ENCODE measurements at places on chromosomes 4 and X.

GRCh38 chr4:103497692-103498091, 222.1 kb downstream of the TACR3 start:
- DNase-seq, result no peak

- no peak for DNase-seq
Observed at GRCh38 chrX:56800801-56801200, 71.8 kb downstream of the NBDY start.

DNA sequence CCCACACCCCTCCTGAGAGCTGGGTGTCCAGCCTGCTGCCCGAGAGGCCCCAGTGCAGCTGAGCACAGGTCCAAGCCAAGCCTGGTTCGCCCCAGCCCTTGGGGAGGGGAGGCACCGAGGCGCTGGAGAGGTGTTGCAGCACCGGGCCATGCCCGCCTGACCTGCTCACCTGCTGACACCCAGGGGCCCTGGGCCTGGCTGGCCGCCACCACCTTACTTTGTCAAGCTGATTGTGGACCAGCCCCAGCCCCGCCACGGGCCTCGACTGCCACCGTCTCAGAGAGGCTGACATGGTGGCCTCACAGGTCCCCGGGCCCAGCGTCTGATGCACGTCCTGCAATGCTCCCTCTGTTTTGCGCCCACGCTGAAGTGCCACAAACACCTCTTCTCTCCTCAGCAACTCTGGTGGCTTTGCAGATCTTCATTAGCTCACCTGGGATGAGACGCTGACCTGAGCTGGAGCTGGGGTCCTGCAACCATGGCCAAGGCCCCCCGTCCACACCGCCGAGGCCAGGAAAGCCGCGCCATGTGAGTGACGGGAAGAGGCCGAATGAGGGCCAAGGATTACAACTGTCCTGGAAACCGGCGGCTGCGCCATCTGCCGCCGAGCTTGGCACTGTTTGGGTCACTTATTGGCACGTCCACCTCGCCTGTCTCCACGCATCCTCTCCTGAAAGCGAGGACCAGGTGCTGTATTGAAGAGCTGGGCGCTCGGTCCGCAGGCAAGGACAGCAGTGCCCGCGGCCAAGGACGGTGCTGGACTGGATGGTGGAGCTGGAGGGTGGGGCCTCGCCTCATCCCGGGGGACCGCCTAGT, 7.6 kb downstream of the CPLX1 start:
- DNase-seq, result no peak

DNA sequence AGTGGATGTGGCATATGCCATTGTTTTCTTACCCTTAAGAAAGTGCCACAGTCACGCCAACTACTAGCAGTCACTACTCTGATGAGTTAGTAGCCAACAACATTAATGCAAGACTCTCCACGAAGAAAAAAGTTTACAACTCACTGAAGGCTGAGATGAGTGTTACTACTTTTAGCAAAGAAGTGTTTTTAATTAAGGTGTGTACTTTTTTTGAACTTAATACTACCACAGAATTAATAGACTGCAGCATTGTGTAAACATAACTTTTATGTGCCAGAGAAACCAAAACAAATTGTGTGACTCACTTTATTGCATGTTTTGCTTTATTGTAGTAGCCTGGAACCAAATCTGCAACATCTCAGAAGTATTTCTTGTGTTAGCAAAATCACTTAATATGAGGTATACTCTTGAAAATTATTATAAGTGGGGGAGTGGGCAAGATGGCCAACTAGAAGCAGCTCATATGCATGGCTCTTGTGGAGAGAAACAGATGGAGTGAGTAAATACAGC, 2.2 kb upstream of the UGT2B4 start:
- DNase-seq, result no peak

- no peak for DNase-seq
Observed at GRCh38 chrX:154352466-154352865, 22.0 kb downstream of the FLNA start.

DNA sequence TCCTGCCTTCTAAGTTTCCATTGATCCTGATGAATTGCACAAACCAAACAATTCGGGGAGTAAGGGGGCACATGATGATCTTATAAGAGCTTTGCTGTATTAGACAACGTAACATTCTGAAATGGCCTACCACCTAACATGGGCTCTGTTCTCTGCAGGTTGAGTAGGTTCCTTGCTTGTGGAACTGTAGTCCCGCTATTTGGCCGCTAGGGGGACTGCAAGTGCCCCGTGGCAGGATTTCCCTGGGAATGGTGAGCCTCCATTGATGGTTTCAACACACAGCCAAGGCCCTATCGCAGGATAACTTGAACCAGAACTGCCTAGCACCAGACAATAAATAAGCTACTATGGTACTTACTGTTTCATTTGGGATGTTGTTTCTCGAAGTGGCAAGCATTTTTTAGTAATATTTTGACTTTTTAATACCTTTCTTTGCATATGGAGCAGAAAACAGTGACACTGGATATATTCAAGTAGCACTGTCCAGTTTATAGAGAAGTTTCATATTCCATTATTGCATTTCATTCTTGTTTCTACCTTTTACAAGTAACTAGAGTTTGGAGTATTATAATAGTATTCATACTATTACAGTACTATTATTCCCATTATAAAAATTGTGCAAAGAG, 11.9 kb downstream of the AR start:
- no peak for DNase-seq

DNA sequence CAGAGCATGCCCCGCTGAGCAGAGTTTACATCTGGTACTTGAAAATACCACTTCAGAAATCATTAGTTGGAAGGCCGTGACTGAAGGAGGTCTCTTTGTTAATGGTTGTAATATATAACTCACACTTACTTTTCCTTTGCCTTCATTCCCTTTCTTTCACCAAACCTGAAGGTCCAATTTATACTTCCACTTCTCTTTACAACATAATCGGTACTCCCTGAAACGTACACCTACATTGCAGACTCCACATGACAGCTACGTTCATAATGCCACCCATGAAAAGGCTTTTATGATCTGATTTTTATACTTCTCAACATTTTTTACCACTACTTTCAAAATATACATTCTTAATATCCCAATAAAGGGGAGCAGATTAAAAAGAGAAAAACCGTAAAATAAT, 298.7 kb downstream of the C4orf33 start:
- no peak for DNase-seq

- DNase-seq, result no peak
Observed at GRCh38 chr4:146112389-146112788, 63.1 kb upstream of the LSM6 start.

DNA sequence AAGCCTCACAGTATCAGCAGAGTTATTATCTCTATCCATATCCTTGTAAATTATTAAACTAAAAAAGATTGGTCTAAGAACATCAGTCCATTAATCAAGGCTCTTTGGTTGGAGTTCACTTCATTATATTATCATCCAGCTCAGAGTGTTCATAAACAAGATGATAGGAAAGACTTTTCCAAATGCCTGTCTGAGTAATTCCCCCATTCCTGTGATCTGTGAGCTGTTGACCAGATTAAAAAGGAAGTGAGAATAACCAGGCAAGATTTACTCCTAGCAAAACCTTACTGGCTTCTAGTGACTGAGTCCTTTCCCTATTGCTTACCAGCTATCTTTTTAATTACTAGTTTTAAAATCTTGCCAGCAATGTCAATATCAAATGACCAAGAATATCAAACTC, 14.9 kb downstream of the PKD2 start:
- DNase-seq, result no peak

DNA sequence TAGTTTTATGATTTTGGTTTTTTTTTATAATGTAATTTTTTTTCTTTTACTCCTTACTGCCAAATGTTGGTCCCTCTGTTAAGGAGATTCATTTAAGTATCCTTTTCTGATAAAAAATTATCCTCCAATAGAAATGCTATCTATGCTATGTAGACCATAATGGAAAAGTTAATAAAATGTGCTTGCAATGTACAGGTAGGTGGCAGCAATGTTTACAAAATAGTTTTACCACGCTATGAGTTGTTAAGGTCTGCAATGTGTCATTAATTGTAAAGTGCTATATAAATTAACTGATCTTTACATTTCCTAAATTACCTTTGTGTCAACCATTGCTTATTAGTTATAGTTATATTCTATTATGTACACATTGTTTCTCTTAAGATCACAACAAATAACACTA, 3.8 kb upstream of the CENPC start:
- DNase-seq, result no peak

DNA sequence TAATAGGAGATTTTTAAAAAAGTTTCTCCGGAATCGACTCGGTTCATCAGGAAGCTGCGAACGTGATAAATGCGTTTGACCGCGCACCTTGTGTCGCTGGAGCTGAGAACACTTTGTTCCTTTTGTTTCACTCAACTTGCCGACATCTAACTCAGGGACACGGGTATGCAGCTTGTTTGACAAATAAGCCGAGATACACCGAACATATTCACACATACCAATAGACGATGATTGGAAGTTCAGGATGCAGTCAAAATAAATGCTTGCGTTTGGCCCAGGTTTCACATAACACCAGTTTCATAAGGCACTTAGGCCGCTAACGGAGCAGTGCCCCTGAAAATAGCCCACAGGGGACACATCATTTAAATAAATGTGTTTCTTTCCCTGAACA, 932 bp upstream of the SHISA3 start:
- no peak for DNase-seq

DNA sequence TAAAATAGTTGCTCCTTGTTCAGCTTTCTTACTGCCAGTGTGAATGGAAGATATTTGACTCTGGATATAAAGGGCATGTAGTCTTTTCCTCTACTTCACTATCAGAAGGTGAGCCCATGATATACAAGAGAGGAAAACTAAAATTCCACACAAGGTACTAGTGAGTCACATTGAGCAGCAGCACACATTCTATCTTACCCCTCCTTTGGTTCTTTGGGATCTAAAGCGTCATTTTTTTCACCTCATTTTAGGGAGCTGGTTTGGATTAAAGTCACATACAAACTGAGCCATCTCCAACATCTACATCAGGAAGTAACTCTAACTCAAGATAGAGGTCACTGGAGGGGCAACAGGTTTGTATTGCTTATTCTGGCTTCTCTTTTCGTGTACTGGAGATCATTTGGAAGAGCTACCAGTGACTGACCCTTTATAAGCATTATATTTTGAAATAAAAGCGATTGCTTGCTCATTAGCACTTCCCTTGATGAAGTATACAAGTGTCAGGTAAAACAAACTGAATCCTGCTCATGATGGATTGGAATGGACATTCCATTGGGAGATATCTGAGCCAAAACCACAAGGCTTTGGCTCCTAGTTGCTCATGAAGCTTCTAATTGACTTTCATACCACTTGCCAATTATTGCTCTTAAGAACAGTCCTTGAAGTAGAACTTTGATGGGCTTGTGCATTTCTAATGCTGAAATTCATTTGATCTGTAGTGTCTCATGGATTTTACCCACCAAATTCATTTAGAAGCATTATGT, 124.1 kb downstream of the SPCS3 start:
- no peak for DNase-seq

DNA sequence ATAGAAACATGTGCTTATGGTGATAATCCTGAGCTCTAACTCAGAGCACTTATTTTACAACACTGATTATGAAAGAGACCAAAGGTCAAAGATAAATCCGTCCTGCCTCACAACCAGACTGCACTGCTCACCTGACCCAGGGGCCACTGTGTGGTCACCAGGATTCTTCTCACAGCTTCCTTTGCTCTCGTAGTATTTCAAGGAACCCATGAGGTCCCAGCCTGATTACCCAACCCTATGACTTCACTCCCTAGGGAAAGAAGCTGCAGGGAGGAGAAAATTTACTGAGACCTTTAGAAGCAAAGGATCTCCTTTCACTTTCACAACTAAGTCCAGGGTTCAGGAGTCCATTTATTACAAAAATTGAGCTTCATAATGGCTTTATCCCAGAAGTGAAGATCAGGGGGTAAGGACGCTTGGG, 9.6 kb downstream of the SLC25A5 start:
- DNase-seq, result peak; percentile 24

GRCh38 chrX:115399306-115399705, 109.8 kb downstream of the LUZP4 start:
- no peak for DNase-seq

DNA sequence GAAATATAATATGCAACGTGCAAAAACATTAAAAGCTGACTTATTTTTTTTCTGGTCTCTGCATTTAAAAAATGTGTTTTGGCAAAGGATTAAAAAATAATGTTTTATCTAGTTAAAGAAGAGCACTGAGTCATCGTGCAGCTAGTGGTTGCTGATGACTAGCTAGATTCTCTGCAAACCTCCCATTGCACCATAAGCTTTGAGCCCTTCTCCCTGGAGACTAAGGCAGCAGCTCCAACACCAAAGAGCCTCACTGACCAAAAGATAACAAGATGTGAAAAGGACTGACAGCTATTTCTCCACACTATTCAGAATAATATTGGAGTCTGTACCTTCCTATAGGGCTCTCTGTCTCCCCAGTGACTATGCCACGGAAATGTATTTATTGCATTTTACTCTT, 424.3 kb downstream of the SLITRK2 start:
- no peak for DNase-seq

DNA sequence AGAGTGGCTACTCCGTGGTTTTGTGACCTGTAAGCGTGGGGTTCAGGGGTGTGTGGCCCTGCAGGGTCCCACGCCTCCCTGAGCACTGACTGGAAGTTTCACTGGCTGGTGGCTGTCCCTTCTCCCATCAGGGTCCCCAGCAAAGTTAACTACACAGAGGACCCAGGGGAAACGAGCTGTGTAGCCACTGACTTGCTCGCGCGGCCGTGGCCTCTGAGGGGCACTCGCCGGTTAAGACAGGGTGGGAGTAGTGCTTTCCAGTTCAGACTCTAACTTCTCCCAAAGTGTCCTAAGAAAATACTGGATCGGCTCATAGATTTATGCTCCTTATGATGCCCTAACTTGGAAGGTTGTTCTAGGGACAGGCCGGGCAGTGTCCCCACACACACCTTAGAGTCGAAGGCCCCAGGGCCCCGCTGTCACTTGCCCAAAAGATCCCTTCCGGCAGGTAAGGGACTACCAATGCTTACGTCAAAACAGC, 28.2 kb downstream of the NELFA start:
- DNase-seq, result no peak

GRCh38 chr4:3287972-3288570, 4.8 kb upstream of the RGS12 start:
- DNase-seq, result no peak

GRCh38 chrX:118864063-118864635, 40.5 kb downstream of the ZCCHC12 start:
- no peak for DNase-seq

- no peak for DNase-seq
Observed at GRCh38 chr4:15651676-15652075, 3.5 kb downstream of the FBXL5 start.

GRCh38 chrX:145727476-145727875, 90.2 kb upstream of the SLITRK2 start:
- no peak for DNase-seq

GRCh38 chrX:72271091-72271788, 5.8 kb downstream of the RPS4X start:
- DNase-seq, result no peak

GRCh38 chrX:37829721-37830120, 17.6 kb downstream of the DYNLT3 start:
- DNase-seq, result no peak

DNA sequence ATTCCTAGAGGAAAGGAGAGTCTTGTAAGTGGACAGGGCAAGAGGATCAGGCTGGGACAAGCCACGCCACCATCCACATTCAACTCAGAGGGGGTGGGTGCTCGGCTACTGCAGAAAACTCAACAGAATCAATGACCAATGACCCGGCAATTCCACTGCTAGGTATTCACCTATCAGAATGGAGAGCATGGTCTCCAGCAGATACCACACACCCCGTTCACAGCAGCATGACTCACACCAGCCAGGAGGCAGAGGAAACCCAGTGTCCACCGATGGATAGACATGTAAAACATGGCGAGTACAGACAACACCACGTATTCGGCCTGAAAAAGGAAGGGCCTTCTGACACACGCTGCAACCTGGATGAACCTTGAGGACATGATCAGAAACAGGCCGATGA, 175.9 kb downstream of the AFAP1 start:
- DNase-seq, result no peak
